Foreskin keratinocyte (primary cell): ENCODE measurements at places on chromosomes 6 and 20. TPM values are rescaled to one million over a fixed set of nuclear protein-coding genes. Genes with fewer than 3 reads are reported as not detected.

DNA sequence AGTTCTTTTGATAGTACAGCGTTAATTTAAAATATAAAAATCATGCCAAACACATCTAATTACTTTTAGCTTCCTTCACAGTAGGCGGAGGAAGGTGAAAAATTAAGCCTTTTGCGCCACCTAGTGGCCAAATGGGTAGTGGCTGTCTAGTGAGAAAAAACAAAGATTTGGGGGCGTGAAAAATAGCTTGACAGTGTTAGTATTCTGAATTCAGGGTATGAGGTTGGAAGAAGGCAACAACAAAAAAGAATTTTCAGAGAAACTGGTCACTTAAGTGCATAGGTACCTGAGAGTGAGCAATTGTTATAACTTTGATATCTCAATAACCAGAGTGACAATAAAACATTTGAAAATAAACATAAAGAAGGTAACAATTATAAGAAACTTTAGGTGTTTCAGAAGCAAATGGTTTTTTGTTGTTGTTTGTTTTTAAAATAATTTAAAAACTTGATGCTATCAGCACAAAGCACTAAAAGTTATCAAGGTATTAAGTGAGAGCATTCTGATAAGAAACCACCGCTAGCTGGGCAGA lies 14.3 kb downstream of the PSMB9 start:
- peak; percentile 40 for DNase-seq

DNA sequence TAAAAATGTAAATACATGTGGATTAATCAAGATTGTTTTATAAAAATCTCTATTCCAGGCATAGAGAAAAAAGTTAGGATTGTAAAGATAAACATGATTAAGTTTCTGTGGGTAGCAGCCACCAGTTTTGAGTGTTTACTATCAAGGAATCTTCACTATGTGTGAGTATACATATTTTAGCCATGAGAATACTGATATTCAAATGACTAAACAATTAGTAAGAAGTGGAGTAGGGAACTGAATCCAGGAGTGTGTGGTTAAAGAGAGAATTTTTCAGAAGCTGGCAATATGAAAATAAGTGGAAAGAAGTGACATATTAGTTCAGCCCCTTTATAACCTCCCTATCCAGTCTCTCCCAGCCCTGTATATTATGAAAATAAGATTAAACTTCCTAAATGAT lies 10.3 kb downstream of the ELOVL2 start:
- peak; percentile 42 for DNase-seq

GRCh38 chr6:142284419-142284818 lies 17.4 kb upstream of the ADGRG6 start:
- no peak for DNase-seq

- peak; percentile 48 for DNase-seq
Measured at GRCh38 chr6:3159805-3160781, 2.7 kb upstream of the TUBB2A start.

DNA sequence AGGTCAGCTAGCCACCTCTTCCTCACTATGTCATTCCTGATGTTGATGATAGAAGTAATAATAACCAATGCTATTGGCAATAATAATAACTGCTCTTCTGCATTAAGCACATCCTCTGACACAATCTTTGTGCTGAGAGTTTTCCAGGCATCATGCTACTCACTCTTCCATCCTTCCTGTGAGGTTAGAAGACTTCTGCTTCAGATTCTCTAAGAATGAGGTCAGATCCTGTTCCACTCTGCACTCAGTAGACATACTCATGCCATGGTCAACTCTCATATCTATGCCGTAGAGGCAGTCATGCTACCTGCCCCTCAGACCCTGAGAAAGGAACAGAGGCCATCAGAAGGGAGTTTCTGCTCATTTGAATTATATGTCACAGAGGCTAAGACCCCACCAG lies 98.1 kb upstream of the TOP1 start:
- DNase-seq = no peak

GRCh38 chr6:136323431-136324112 lies 33.9 kb upstream of the BCLAF1 start:
- DNase-seq = no peak

DNA sequence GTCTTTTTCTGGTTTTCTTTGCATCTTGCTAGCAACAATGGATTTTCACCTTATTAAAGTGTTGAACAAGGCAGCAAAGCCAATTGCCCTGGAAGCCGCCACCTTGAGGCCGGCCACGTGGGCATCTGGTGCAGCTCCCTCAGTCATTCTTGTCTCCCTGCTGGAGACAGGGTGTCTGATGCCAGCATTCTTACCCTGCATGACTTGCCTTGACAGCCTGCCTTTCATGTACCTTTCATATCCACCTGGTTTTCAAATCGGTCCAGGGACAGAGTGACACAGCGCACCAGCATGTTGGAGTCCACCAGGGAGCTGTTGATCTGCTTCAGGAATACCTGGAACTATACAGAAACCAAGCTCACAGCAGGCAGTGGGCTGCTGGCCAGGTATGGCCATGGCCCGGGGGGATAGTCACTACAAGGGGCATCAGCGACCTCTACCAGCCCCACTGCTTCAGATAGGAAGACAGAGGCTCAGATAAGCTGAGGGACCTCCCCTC lies 49.8 kb downstream of the MYH7B start:
- DNase-seq = no peak

DNA sequence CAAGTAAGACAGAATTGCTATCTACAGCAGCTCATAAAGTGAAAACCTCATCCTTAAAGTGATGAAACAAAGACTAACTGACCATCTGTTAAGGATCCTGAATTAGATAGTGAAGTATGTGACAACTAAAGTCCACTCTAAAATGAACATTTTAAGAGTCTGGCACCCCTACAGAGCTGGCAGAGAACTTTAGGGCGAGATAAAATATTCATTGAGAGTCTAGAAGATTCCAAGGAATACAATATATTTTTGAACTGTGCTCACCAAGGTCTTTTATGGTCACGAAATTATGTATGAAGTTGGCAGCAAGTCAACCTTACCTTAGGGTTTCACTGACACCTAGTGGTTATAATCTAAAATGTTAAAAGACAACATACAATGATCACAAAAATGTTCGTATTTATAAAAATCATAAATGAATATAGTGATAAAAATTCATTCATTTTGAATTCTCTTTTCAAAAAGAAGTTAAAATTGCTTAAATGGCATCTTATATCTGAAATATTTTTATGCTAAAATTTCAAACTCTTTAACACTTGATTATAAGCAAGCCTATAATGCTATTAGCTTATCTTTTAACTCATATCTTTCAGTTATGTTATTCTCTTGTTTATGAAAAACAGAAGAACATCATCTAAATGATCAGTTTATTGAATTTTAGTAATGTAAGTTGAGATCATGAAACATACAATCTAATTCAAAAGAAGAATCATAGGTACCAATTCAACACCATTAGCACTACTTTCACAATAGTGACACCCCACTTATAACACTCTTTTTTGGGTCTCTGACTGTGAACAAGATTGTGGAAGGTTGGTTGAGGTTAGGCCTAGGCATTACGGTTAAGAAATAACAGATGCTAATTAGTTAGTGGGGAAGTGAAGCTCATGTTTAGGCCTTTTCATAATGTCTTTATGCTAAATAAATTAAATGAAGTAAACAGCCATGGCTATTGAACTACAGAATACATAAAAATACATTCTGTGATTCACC lies 27.5 kb downstream of the RSPH3 start:
- DNase-seq = peak; percentile 44

GRCh38 chr20:32319100-32319499 lies 39.0 kb upstream of the ASXL1 start:
- no peak for DNase-seq

DNA sequence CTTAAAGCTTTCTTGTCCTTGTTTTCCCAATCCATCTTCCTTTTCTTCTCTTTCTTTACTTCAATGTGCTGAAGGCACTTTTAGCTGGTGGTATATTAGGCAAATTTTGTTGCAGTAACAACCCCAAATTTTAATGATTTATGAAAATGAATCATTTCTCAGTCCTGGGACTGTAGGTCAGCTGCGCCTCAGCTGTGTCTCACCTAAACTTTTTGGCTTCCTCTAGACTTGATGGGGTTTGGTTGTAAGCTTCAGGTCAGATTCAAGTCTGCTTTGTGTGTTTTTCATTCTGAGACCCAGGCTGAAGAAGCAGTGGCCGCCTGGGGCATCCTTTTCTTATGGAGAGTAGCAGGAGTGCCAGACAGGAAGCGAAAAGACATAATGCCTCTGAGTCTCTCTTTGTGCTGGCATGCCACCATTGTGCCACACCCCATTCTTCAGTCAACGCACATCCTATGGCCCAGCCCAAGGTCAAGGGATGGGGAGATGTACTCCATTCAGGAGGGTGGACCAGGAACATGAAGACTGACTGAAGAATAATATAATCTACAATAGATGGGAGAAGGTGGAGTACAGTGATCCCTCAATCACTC lies 28.9 kb upstream of the CD83 start:
- no peak for DNase-seq

GRCh38 chr6:131568726-131569125 lies 4.3 kb upstream of the ARG1 start:
- DNase-seq = no peak

DNA sequence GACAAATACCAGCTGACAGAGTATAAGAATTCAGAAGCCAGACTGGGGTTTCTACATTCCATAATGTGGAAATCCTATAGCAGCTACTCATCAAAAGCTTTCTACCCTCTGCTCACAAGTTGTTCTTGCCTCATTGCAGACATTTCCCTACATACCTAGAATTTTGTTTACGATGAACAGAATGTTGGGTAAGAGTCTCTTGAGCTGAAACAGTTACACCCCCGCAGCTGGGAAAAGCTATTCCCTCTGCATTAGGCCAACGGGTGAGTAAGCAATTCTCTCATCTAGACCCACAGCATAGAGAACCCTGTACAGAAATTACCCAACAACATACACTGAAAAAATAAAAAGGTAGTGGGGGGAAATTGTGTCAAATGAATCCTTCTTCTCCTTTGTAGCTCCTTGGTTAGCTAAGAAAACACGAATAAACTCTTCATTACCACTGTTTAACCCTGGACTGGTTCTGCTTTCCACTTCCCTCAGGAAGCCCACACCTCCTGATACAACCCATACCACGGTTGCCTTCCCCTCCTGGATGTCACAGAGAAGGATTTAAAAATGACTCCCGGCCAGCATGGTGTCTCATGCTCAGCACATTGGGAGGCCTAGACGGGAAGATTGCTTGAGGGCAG lies 215.0 kb upstream of the SHLD1 start:
- peak; percentile 42 for DNase-seq

DNA sequence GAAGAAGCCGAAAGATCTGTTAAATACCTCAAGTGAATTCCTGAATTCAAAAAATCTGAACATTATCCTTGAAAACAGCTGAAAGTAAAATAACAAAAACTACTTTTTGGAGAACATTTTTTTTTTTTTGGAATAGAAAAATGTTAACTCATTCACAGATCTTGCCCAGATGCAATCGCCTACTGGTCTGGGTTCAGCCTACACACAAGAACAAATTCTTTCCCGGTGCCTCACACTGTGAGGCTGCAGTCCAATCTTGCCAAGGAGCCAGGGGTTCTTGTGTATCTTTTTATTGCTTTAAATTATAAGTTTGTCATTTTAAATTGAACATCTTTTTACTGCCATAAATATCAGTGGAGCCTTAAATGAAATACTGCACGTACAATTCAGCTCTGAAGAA lies 41.2 kb upstream of the TMEM200A start:
- DNase-seq = peak; percentile 35

DNA sequence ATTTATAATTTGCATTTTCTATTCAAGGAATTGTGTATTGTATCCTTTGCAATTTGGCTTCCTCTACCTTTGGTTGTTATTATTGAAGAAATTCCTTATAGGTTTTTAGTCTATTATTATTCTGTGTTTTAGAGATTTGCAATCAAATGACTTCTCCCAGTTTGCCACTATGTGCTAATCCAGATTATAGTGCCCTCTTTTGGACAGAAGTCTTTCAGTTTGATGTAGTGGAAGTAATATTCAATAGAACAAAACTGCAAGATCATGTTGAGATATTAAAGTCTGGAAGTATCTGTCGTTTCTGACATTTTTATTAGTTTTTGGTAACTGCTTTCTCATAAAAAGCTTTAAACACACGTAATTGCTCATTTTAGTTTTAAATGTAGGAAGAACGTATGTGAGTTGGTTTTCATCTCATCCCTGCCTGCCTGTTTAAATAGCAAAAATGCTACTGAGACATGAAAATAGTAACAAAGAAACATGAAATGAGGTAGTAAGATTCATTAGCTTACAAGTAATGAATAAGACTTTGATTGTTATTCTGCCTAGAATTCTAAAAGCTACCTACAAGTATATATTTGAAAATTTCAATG lies 72.8 kb downstream of the RTN4IP1 start:
- DNase-seq = no peak

GRCh38 chr20:47181056-47181862 lies 175.2 kb downstream of the ZMYND8 start:
- DNase-seq = peak; percentile 71

DNA sequence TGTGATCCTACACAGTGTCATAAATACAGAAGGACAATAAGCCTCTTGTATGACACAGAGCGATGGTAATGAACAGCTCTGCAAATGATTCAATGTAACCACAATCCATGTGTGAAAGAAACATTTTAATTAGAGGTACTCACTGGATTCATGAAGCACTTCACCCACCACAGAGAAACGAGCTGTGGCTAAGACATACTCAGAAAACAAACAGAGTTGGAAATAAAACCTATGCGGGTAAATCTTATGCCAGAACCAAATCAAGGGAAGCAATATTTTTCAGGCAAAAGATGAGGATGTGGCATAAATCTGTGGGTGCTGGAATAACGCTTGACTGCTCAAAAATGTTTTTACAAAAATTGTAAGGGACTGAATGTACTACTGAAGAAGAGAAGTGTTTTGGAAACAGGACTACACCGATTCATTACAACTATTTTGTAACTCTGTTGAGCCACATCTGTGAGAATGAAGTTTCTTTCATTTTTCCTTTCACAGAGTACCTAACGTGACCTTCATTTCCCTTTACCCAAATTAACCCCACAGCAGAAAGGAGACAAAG lies 112.1 kb downstream of the WDR27 start:
- peak; percentile 34 for DNase-seq

DNA sequence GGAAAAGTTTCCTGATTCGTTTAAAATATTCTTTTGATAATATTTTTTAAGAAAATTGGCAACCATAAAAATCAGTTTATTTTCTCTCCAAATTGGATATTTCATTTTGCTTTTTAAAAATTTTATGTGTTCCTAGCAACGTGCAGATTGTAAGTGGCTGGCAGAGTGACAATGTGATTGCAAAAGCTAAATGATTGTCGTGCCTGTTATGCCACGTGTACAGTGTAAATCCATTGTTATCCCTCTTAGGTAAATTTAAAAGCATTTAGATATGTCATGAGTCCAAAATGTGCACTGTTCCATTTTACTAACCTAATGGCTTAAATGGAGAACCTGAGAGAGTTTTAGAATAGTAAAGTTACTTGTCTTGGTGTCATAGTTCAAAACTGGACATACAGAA lies 94.4 kb upstream of the ADGRF4 start:
- no peak for DNase-seq

CEP43 gene
- total RNA-seq = 13.5 and 15.5 TPM in 2 replicates

UNC5CL gene
- 0.17 and 0.28 TPM in 2 replicates for total RNA-seq

ZBTB46 gene
- 0.20 and 0.21 TPM in 2 replicates for total RNA-seq

CST4 gene
- total RNA-seq = not detected in 2 replicates

TOX2 gene
- total RNA-seq = 0.14 TPM in 2 replicates

MDFI gene
- 150 and 170 TPM in 2 replicates for total RNA-seq

TTK gene
- total RNA-seq = 31.7 and 38.8 TPM in 2 replicates

SLC16A10 gene
- total RNA-seq = 0.07 and 0.14 TPM in 2 replicates
